ENCODE measurements at places on chromosomes 6 and 20.

DNA sequence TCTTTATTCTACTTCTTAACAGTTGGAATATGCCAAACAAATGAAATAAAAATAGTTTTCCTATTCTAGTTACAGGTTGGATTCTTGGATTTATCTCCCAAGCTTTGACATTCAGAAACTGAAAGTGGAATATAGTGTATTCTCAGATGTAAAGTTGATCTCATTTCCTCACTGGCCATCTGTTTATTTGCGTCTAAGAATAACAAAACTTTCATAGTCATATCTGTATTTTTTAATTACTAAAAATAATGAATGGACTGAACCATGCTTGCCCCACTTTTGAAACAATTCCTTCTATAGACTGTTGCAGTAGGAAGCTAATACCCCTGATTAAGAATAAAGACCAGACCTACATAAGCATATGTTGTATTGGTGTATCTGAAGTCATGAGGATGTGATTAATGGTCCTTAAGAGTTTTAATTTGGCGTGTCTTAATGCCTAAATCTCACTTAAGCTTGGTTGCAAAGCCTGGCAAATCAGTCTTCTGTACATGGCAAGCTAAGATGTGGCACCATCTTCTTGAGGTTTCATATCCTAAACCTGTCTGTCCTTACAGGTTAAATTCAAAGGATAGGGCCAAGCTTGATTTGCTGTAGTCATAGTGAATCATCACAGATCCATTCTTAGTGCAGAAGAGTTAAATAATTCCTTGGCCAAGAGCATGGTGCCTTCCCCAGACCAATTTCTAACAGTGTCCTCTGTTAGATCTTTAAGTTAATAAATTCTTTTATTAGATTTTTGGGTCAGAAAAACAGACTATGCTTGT is 58.9 kb downstream of the FOXO3 start:
- peak; percentile 15 for DNase-seq

- DNase-seq: no peak
These were observed 16.9 kb downstream of the RAB44 start for GRCh38 chr6:36714511-36714910.

DNA sequence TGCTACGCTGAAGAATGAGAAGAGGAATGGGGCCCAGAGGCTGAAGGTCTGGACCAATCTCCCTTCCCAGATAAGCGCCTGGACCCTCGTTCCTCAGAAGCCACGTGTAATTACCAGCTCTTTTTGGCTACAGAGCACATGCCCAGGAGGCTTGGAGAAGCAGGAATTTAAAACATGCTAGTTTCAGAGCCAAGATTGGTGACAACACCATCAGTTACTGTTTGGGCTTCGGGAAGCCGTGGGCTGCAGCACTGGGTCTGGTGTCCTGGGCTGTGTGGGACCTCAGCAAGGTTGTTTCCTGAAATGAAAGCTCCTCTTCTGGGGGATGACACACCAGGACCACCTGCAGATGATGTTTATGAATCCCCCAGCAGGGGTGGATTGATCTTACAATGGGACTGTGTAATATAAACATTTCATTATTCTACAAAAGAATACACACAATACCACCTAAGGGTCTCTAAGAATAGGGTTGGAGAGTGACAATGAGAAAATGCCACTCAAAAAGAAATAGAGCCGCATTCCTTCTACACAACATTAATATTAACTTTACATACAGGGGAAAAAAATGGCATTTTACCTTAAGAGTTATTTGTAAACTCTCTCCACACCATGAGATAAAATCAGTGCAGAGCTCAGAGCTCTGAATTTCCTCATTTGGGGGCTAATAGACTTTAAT is 207.8 kb upstream of the FOXQ1 start:
- DNase-seq: no peak

GRCh38 chr6:3687847-3688246 is 63.7 kb downstream of the PXDC1 start:
- no peak for DNase-seq

GRCh38 chr20:11261533-11262000 is 587.8 kb upstream of the JAG1 start:
- peak; percentile 92 for DNase-seq

DNA sequence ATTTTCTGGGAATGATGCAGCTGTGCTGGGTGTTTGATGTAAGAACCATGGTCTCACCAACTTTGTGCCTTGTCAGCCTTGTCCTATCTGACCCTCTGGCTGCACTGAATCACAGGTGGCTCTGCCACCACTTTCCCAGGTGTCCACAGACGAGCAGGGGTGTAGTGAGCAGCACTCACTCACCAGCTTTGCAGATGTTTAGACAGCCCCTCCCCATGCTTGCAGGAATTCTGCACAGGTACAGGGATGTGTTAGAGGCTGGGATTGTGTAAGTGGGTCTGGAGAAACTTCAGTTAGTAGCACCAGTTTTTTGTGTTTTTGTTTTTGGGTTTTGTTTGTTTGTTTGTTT is 88.2 kb upstream of the NAA20 start:
- no peak for DNase-seq

GRCh38 chr6:118528129-118528528 is 20.0 kb upstream of the PLN start:
- DNase-seq: no peak

GRCh38 chr20:38870733-38871559 is 55.3 kb upstream of the FAM83D start:
- DNase-seq: no peak

DNA sequence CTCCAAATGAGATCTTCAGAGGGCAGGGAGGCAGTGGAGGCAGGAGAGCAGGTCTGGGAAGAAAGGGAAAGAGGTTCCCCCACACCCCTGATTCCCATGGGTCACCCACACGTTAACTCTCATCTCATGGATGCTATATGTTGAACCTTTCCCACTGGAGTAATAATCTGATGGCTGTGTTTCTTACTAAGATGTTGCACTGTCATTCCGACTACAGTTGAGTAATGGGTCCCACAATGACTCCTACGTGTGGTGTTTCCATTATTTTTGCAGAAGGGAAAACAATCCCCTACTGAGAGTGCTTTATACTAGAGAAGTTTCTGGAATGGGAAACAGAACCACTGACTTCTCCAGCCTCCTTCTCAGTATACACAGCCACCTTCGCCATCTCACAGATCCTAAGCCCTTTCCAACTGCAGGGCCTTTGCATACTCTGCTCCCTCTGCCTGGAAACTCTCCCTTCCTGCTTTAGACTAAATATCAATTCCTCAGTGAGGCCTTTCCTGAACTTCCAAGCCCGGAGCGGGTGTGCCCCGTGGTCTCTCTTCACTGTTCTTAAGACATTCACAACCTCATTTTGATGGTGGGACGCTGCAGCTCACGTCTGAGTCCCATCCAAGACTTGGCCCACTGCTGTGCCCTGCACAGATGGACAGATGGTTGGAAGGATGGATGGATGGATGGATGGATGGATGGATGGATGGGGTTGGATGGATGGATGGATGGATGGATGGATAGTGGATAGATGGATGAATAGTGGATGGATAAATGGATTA is 238.6 kb upstream of the PMEPA1 start:
- no peak for DNase-seq

- DNase-seq: no peak
These were observed 149.5 kb downstream of the DOK5 start for GRCh38 chr20:54624706-54625390.

- DNase-seq: no peak
These were observed 179.1 kb downstream of the SLC35F1 start for GRCh38 chr6:118086159-118086558.

DNA sequence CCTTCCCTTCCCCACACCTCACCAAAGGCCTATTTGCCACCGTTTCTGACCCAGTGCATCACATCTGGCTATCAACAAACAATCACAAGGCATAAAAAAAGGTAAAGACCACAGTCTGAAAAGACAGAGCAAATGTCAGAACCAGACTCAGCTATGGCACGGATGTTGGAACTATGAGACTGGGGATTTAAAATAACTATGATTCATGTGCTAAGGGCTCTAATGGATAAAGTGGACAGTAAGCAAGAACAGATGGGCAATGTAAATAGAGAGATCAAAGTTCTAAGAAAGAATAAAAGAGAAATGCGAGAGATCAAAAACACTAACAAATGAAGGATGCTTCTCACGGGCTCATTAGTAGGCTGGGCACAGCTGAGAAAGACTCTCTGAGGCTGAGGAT is 99.5 kb downstream of the LAMP5 start:
- no peak for DNase-seq

- no peak for DNase-seq
These were observed 82.2 kb downstream of the MYO6 start for GRCh38 chr6:75830959-75831885.

GRCh38 chr6:1695546-1696462 is 86.1 kb downstream of the FOXC1 start:
- no peak for DNase-seq

DNA sequence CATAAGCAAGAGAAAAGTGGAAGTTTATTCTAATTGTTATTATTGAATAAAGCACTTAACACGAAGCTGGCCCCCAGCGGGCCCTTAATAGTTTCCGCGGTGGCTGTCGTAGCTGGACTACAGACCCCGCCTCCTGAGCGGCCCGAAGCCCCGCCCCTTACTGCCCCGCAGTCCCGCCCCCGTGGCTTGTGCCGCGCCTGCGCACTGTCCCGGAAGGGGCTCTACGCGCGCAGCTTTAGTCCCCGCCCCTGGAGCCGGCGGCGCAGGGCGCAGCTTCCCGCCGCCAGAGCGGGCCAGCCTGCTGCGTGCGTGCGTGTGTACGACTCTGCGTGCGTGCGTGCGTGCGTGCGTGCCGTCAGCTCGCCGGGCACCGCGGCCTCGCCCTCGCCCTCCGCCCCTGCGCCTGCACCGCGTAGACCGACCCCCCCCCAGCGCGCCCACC is at the start of gene VAPB:
Gene VAPB (plus strand): TSS at position 348 of the 442 bp plus-strand sequence. CDS start 231 bp downstream, outside the sequence.
- peak; percentile 90 for DNase-seq

DNA sequence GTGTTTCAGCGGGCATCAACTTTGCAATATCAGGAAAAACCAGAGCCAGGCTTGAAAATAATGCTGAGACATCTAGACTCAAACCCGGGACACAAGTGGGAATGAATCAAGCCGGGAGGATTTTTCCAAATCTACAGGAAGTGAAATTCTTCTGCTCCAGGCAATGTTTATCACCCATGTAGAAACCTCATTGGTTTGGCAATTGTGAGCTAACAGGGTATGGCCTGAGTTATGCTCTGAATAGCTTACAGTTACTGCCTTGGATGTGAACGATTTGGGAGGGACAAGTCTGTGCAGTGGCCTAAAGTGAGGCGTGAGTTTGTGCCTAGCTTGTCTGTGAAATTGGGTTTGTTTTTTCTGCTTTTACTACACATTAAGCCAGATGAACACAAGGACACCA is 87.4 kb downstream of the PCSK2 start:
- DNase-seq: no peak

- DNase-seq: no peak
These were observed 492.1 kb downstream of the MAFB start for GRCh38 chr20:40196846-40197436.

- DNase-seq: no peak
These were observed 184.3 kb upstream of the CST7 start for GRCh38 chr20:24764794-24765202.

- no peak for DNase-seq
These were observed 132.4 kb upstream of the ARMC2 start for GRCh38 chr6:108715832-108716231.

- DNase-seq: no peak
These were observed 259.2 kb downstream of the ADGB start for GRCh38 chr6:146857980-146858347.

- DNase-seq: no peak
These were observed 35.5 kb upstream of the VGLL2 start for GRCh38 chr6:117229870-117230269.

DNA sequence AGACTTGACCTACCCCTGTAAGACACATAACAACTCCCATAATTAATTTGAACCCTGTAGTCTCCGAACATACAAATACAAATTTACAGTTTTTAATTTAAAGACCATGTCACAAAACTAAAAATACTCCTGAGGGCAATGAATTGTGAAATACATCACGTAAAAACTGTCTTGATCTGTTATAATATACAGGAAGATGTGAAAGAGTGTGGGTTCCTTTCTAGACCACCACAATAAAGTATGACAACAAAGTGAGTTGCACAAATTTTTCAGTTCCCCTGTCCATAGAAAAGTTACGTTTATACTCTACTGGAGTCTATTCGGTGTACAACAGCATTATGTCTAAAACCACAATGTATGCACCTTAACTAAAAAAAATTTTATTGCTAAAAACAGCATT is 11.0 kb upstream of the BLOC1S5 start:
- DNase-seq: no peak

- no peak for DNase-seq
These were observed 10.7 kb downstream of the SUN5 start for GRCh38 chr20:32993496-32994050.

- no peak for DNase-seq
These were observed 159.8 kb downstream of the RPS12 start for GRCh38 chr6:132974122-132974521.

DNA sequence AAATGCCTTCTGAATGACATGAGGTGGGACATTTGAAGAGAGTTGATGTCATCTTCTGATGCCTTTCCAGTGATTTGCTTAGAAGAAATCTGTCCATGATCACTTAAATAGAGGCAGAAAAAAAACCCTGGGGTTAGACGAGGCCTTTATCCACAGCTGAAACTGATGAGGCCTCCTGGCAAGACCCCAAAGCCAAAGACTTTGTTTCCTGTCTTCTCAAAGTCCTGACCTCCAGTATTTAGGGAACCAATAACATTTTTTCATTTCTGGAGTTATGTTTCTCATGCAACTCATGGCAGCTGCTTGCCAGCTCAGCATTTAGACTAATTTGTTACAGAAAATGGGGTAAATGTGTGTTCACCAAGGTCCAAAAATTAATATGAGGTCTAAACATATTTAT is 248.0 kb upstream of the PRDM1 start:
- no peak for DNase-seq

DNA sequence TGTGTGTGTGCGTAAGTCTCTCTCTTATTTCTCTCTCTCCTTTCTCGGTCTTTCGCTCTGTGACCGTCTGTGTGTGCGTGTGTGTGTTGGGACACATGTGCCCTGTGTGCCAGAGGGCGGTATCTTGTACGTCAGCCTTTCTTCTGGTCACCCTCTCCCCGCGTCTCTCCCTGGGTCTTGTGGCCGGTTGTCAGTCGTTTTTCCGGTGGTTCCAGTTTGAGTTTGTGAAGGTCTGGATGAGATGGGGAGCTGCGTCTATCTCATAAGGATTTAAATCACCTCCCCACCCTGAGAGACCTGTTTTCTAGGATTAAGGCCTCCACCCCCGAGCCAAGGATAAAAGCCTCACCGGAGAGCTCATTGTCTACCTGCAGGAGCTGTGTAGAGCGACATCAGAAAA is 295.5 kb upstream of the ZNF337 start:
- DNase-seq: no peak

GRCh38 chr6:36000451-36000850 is 24.0 kb downstream of the SLC26A8 start:
- DNase-seq: no peak

- DNase-seq: no peak
These were observed 2.9 kb downstream of the TNNC2 start for GRCh38 chr20:45823949-45824835.

DNA sequence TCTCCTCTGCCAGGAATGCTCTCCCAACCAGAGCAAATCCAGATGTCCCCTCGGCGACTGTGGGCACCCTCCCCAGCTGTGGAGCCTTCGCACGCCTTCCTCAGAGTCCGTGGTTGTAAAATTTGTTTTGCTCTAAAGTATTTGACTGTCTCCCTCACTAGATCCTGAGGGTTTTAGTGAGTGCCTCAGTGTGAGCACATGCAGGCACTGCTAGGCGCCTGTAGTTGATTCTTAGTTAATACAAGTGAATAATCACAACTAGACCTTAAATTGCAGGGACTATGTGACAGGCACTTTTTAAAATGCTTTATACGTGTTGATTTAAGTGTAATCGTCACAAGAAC is 680 bp upstream of the MTCH1 start:
- DNase-seq: no peak
